ENCODE measurements at places on chromosomes 6 and 20.

GRCh38 chr20:23037017-23037481, 1.9 kb downstream of the SSTR4 start:
- no peak for DNase-seq

- no peak for DNase-seq
Measured at GRCh38 chr6:150417899-150418826, 49.4 kb downstream of the IYD start.

- no peak for DNase-seq
Measured at GRCh38 chr20:60008130-60008808, 50.0 kb downstream of the CDH26 start.

DNA sequence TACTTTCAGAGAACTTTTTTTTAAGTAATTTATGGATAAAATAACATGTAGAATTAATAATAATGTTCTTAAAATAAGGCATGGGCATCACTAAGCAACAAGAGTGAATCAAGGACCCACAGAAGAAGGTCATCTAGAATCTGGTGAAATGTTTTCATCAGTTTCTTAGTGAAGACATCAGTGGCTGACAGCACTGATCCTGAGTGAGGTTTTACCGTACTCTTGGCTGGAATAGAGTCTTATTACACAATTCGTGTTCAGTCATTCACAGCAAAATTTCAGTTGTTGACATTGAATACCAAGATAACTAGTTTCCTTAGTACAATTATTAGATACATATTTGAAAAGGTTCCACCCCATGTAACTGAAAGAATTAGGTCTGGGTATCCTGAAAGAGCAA, 140.4 kb downstream of the C6orf58 start:
- no peak for DNase-seq

- DNase-seq = no peak
Measured at GRCh38 chr20:8540466-8540865, 408.4 kb downstream of the PLCB1 start.

GRCh38 chr6:84842525-84843166, 78.2 kb upstream of the TBX18 start:
- DNase-seq = no peak

GRCh38 chr20:49608752-49609670, 41.1 kb upstream of the PTGIS start:
- DNase-seq = peak; percentile 67

DNA sequence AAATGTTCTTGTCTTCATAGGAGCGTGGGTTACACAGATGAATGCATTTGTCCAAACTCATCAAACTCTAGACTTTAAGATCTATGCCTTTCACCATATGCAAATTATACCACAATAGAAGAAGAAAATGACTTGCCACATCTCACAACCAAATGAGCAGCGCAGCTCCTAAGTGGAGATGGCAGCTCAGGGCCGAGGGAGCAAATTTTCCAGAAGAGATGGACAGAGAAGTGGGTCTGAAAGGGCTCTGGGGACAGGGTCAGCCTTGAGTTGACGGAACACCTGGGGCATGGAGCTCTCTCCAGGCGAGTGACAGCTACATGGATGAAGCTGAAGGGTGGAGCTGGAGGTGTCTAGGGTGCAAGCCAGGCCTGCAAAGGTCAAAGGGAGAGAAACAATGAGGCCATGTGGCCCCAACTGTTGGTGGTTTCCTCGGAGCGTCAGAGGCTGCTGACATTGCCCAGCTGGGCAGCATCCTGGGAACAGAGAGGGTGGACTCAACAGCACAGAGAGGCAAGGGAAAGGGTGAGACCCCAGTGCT, 228.3 kb downstream of the NRN1 start:
- no peak for DNase-seq

DNA sequence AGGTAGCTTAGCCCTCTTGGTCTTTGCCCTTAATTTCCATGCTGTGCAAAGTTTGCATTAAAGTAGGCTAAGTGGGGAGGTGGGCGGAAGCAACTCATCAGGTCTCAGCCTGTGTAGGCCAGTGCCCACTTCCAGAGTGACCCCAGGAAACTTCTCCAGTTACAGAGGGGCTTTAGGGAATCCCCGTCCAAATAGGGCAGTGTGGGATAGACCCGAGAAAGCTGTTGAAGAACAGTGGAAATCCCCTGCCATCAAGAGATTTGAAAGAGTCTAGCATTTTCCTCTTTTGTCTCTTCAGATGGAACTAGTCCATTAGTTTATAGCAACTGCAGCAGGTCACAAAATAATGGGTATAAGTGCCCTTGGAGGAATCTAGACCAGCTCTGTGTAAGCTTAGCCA, 20.2 kb downstream of the SF3B5 start:
- no peak for DNase-seq

- DNase-seq = no peak
Measured at GRCh38 chr6:106563614-106564013, 65.7 kb downstream of the RTN4IP1 start.

GRCh38 chr6:70380252-70380651, 33.1 kb upstream of the FAM135A start:
- no peak for DNase-seq

DNA sequence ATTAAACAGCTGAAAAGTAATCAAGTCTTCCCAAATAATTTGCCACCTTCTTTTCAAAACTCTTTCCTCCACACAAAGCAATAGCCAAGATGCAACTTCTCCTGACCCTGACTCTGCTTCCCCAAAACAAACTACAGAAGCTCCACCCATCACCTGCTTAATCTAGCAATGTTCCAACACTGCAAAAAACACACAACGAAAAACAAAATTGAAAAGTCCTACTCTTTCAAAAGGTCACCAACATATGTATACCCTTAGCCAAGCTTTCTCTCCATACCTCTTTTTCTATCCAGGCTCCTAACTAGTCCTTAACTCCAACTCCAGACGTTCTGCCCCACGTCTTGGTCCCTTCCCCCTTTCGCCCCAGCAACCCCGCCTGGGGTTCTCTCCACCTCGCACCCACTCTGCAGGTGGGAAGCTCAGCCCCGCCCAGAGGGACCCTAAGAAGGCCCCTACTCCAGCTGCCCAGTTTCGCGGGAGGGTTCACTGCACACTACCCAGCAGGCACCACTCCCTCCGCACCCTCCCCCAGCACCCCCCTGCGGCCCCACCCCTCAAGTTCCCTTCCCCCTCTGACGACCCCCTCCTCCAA, 717 bp downstream of the CSNK2A1 start:
- DNase-seq = peak; percentile 4

- no peak for DNase-seq
Measured at GRCh38 chr6:167405778-167406532, 81.1 kb downstream of the TTLL2 start.

DNA sequence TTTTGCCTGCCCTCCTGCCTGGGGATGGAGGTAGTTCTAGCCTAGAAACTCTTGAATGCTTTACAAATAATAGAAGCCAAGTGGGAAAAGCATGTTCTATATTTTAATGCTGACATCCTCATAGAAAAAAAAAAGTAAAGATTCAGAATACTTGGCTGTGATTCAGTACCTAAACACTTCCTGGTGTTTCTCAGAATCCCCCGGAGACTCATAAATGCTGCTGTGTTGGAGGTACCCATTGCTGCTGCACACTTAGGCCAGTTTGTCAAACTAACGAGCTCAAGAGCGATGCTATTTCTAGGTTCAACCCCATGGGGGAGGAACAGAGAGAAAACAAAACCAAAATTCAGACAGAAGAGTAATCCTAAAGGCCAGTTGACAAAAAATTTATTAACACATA, 38.8 kb upstream of the ZFP64 start:
- DNase-seq = no peak

- DNase-seq = no peak
Measured at GRCh38 chr20:38286586-38287531, 17.1 kb upstream of the BPI start.

DNA sequence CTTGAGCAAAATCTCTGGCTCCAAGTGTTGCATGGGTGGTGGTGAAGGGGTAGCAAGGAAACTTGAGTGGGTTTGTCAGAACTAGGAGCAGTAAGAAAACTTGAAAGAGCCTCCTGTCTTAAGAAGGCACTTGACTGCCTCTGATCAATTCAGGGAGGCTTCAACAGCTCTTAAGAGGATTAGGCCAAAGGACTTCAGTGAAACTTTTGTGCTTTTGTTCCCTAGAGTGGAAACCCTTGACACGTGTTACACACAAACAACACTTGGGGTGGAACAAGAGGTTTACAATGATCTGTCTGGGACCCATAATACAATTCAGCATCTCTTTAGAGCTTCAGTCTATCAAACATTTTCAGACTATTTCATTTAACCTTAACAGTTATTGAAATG, 80.1 kb upstream of the ARMC2 start:
- DNase-seq = no peak

Data from naive thymus-derived CD8-positive, alpha-beta T cell (primary cell).